Esophagus squamous epithelium (tissue), 5 donors: ENCODE measurements at places on chromosomes 5 and 9.

DNA sequence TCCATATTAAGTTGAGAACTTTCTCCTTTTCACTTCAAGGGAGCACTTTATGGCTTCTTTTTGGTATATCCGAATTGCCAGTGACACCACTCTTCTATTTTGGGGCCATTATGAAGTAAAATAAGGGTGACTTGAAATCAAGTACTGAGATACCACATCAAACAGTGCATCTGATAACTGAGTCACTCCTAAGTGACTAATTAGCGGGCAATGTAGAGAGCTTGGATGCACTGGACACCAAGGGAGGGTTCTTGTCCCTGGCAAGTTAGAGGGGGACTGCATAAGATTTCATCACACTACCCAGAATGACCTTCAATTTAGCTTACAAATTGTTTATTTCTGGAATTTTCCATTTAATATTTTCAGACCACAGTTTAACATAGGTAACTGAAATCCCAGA lies 813.9 kb upstream of the CDH10 start:
- no peak for DNase-seq

- no peak for DNase-seq
Measured at GRCh38 chr5:124132843-124133242, 613.6 kb downstream of the ZNF608 start.

DNA sequence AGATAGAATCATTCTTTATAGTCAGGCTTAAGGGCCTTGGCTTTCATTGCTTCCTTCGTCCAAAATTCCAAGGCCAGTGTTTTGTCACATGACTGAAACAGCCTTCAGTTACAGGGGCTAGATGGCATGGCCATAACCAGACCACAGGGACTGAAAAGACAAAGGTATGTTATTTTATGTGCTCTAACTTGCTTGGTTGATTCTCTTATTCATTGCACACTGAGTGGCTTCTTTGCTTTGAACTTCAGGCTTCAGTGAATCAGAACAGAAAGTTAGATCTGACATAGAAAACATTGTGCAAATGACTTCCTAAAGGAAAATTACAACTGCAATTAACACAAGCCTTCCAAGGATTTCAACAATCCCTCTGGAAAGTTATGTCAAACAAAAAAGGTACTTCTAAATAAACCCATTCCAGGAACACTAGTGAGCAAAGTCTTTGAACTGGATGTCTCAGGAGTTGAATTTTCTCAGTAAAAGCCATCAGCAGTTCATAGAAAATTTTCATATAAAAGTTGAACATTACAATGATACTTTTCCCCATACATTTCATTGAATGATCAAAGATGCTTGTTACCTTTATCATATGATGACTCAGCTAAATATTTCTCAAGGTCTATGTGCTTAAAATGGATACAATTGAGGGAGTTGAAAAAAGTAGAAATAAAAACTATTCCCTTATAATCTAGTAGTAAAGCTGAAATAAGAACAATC lies 355.3 kb downstream of the TMEM232 start:
- no peak for DNase-seq

- DNase-seq, result no peak
Measured at GRCh38 chr5:172909931-172910502, 49.2 kb upstream of the RPL26L1 start.

- no peak for DNase-seq
Measured at GRCh38 chr5:169448826-169449225, 134.7 kb upstream of the SPDL1 start.

- no peak for DNase-seq
Measured at GRCh38 chr5:114981111-114981510, 188.6 kb downstream of the TRIM36 start.

GRCh38 chr9:134179918-134180785 lies 15.8 kb upstream of the RNU6ATAC start:
- no peak for DNase-seq

GRCh38 chr9:18739127-18739526 lies 265.2 kb downstream of the ADAMTSL1 start:
- no peak for DNase-seq

GRCh38 chr5:102959055-102959454 lies 160.9 kb downstream of the GIN1 start:
- DNase-seq, result no peak

GRCh38 chr5:177445052-177445916 lies 1.3 kb upstream of the PRR7 start:
- DNase-seq, result no peak

- DNase-seq, result no peak
Measured at GRCh38 chr9:92295827-92296258, 2.3 kb upstream of the IARS1 start.

GRCh38 chr5:126108470-126108869 lies 314.7 kb upstream of the GRAMD2B start:
- no peak for DNase-seq

DNA sequence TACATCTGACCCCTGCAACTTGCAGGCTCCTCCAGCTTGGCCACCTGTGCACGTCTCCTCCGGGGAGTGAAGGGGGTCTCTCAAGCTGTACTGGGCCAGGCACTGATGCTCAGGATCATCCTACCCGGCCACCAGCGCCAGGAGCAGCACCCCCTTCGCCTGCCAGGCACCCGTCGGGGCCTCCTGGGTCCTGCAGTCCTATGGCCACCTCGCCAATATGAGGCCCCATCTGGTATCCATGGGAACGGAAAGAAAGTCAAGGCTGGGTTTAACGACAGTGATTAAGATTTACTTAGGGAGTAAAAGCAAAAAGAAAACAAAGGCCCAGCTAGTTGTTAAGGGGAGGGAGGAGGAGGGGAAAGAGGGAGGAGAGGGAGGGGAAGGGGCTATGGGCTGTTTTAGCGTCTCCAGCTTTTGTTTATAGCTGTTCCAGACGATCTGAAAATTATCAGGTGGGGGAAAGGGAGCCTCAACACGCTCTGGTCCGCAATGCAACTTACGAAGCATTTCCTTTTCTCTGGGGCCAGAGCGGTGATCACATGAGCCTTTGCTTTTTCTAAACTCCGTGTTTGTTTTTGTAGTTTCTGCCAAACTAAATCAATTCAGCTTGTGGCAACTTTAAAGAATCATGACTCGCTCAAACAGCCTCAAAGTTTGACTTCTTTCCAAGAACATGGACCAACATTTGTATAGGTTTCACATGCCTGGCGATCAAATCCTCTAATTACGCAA lies 132.4 kb downstream of the ROR2 start:
- no peak for DNase-seq

DNA sequence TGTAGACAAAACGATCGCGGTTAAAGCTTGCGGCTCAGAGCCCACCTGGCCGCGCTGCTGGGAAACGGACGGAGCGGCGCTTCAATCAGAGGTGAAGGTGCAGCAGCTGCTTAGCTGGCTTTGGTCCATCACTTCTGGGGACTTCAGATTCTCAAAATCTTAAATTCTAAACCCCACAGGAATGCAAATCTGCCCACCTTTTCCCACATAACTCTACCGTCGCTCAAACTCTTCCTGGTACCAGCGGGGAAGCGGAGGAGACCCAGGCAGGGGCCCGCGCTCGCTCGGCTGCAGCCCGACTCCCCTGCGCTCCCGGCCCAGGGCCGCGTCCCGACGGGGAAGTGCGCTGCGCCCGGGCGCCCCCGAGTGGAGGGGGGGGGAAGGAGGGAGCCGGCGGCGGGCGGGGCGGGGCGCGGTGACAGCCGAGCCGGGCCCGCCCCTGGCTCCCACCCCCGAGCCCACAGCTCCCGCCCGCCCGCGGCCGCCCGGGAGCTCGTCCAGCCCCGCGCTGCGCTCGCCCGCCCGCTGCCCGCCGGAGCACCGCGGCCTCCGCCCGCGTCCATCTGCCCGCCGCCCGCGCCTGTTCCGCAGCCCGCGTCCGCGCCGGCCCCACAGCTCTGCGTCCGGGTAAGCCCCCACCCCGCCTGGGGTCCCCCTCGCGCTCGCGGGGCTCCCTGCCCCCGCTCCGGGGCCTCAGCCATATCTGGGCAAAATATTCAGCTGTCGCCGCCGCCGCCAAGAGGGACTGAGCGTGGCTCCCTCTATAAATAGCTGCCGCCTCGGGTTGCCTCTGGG lies at the start of gene TMOD1:
TSS of gene TMOD1 (plus strand) at position 490 of the 795 bp plus-strand sequence. CDS start 22,523 bp downstream, outside the sequence.
- no peak for DNase-seq

DNA sequence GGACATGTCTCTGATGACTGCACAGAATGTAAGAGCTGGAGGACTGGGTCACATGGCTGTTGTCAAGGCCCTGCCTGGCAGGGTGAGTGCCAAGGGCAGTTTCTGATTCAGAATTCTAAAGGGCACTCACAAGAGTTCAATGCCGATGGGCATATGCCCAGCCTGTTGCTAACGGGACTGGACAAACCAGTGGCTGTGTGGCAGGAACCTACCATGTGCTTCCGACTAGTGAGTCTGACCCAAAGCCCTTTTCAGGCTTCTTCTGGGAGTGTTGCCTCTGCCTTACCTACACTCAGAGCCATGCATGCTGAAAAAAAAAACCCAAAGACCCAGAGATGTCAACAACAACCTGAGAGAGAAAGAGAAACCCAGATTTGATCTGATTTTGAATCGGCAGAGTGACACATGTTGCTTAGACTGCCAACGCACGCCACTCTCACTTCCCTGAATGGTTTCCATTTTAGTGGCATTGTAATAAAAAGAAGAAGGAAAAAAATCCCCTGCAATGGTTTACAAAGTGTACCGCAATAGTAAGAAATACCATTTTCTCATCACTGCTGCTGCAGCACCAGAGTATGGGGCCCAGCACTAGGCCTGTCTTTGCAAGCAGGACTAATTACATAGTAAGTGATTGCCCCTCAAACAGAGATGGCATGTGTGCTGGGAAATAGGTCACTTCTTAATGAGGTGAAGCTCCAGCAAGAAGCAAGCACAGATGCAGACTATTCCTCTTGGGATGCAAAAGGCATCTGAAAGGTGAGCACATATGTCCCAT lies 194.3 kb downstream of the PALM2AKAP2 start:
- no peak for DNase-seq

- DNase-seq, result no peak
Measured at GRCh38 chr5:17151686-17152085, 65.7 kb upstream of the BASP1 start.

DNA sequence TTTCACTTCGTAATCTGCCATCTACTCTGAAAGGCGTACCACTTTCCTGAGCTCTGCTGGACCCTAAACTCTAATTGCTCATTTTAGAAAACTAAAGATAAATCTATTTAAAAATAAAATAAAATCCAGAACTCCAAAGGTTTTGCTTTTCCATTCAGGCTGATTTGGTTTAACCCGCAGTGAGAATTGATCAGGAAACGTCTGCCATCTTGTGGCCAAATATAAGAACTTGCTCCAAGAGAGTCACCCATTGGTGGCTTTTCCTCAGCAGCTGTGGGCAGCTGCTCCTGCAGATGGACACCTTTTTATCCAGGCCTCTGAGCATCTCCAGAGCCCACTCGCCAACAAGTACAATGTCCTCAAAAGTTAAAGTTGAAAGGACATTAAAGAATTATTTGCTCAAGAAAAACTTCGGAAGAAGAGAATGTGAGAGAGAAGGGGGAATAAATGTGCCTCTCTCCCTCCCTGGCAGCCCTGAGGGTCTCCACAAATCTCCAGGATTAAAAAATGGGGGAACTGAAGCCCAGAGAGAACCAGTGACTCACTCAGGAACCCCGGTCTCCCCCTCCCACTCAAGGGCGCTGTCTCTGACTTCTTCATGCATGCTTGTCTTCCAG lies 4.1 kb downstream of the SAXO1 start:
- DNase-seq, result no peak

- no peak for DNase-seq
Measured at GRCh38 chr5:36874465-36874864, 2.1 kb upstream of the NIPBL start.

DNA sequence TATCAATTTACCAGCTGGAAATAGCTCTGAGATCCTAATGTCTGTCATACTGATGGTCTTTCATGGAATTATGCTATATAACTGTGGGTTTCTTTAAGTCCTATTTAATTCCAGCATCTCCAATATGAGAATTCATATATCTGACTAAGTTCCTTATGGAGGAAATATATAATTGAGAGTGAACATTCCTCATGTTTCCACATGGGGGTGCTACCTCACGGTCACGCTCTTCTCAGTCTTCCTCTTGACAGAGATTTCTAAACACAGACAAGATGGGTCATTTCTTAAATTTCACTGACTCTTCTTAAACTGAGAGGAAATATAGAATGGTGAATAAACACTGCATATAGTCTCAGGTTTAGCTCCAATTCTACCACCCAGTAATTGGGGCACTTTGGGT lies 212.1 kb downstream of the SLF1 start:
- DNase-seq, result no peak

DNA sequence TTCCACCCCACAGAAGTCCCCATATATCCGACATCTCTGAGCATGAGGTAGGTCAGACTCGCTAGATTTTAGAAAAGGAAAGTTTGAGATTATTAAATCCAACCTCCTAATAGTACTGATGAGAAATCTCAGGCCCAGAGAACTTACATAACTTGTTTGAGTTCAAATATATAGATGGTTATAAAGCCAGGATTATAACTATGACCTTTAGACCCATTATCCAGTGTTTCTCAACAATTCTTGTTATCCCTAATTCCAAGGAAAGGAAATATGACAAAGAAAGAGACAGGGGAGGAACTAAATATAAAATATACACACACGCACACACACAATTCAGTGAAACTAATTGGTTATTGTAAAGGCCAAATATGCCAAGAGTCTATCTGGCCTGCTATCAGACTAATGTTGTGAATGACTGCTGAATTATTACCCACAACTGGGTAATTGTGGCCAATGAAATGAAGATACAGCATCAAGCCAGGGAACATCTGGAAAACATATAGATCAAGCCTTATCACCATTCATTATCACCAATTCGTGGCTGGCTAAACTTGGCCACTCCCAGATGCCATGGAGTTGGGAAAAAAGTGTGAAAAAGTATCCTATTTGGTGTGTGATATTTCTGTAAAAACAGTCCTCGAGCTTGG lies 248.4 kb downstream of the PRELID2 start:
- no peak for DNase-seq

DNA sequence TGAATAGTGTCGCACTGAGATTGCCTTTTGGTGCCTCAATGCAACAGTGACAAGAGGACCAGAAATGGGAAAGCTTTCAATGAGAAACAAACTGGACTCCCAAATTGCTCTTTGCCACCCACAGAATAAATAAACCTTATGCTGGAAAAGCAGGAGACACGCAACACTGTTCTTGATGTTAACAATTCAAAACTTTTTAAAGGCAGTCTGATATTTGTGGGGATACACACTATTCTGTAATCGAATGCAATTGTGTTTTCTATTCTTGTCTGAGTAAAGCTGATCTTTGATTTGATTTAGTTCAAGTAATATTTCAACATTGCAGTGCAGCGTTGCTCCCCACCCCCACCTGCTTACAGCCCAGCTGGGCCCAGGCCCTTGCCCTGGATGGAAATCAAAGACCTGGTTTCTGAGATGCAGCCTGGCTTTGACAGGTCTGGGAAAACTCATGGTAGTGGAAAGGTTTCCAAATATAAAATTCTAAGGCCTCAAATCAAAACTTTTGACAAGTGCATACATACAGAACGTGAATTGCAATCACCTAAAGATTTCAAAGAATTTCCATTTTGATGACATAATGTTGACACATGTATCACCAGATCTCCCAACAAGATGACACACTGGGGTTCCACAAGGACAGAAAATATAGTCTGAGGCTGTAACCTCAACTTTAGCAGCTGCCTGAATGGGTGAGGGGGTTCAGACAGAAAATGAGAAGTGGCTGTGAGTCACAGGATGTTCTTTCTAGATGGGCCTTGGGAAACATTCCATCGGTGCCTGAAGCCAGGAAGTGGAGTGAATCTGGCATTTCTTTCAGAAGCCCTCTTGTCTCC lies 55.1 kb downstream of the ABCA1 start:
- no peak for DNase-seq
